Naive thymus-derived CD8-positive, alpha-beta T cell (primary cell): ENCODE measurements at places on chromosomes 4 and X. TPM values are rescaled to one million over a fixed set of nuclear protein-coding genes. Genes with fewer than 3 reads are reported as not detected.

- no peak overlapping the region for H3K4me3 ChIP-seq
- no peak for DNase-seq
- H3K27ac ChIP-seq, result no peak overlapping the region
- no peaks in the 10 kb centered on the region for H3K4me1 ChIP-seq
- no peaks in the 10 kb centered on the region for H3K27me3 ChIP-seq
Measured at GRCh38 chr4:184370711-184371389, 103.5 kb downstream of the IRF2 start.

DNA sequence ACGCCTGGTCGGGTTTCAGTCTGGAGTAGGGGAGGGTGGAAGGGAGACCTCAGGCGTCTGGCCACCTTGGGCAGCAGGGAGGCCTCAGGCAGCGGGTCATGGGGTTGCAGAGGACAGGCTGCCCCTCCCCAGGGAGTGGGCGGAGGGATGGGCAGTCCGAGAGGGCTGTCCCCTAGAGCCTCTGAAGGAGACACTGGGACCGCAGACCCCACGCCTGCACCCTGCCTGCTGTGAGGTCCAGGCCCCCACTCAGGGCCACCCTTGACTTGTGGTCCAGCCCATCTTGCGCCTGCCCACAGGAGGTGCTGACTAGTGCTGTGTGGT, 16.5 kb downstream of the FGFRL1 start:
- H3K27me3 ChIP-seq, result no peaks in the 10 kb centered on the region
- no peak overlapping the region for H3K27ac ChIP-seq
- peaks cover 6% of the 10 kb centered on the region for H3K4me1 ChIP-seq
- no peaks in the 10 kb centered on the region for H3K36me3 ChIP-seq

Gene PNMA6F
- not detected for total RNA-seq

Gene CT45A3
- total RNA-seq, result not detected

- no peak overlapping the region for H3K4me3 ChIP-seq
- no peaks in the 10 kb centered on the region for H3K4me1 ChIP-seq
- peaks cover 5% of the 10 kb centered on the region for H3K27me3 ChIP-seq
- no peak for DNase-seq
- no peaks in the 10 kb centered on the region for H3K36me3 ChIP-seq
Measured at GRCh38 chr4:78218260-78218659, 161.1 kb downstream of the FRAS1 start.

DNA sequence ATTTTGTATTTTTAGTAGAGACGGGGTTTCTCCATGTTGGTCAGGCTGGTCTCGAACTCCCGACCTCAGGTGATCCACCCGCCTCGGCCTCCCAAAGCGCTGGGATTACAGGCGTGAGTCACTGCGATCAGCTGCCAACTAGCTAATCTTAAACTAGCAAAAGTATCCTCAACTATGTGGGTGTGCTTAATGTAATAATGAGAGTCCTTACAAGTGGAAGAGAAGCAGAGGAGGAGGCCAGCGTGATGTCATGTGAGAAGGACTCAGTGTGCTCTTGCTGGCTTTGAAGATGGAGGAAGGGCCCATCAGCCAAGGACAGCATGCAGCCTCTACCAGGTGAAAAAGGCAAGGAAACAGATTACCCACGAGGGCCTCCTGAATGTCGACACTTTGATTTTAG, 19.6 kb downstream of the SCD5 start:
- no peak overlapping the region for H3K27ac ChIP-seq
- H3K4me3 ChIP-seq, result no peak overlapping the region
- H3K4me1 ChIP-seq, result peaks cover 3% of the 10 kb centered on the region
- H3K36me3 ChIP-seq, result no peaks in the 10 kb centered on the region
- no peak for DNase-seq

- H3K27me3 ChIP-seq, result no peaks in the 10 kb centered on the region
- no peaks in the 10 kb centered on the region for H3K36me3 ChIP-seq
- H3K27ac ChIP-seq, result no peak overlapping the region
- no peak for DNase-seq
- no peaks in the 10 kb centered on the region for H3K4me1 ChIP-seq
Measured at GRCh38 chrX:46953137-46953527, 40.9 kb downstream of the JADE3 start.

DNA sequence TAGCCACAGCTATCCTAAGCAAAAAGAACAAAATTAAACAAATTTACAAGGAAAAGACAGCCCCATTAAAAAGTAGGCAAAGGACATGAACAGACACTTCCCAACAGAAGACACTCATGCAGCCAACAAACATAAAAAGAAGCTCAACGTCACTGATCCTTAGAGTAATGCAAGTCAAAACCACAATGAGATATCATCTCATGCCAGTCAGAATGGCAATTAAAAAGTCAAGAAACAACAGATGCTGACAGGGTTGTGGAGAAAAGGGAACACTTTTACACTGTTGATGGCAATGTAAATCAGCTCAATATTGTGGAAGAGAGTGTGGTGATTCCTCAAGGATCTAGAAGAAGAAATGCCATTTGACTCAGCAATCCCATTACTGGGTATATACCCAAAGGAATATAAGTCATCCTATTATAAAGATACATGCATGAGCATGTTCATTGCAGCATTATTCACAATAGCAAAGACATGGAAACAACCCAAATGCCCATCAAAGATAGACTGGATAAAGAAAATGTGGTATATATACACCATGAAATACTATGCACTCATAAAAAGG, 163.0 kb upstream of the TET2 start:
- H3K4me1 ChIP-seq, result peaks cover 2% of the 10 kb centered on the region
- no peaks in the 10 kb centered on the region for H3K27me3 ChIP-seq
- DNase-seq, result no peak
- H3K27ac ChIP-seq, result no peak overlapping the region
- H3K4me3 ChIP-seq, result no peak overlapping the region
- no peaks in the 10 kb centered on the region for H3K36me3 ChIP-seq

- peak overlapping the region; percentile 86 for H3K4me3 ChIP-seq
- peak overlapping the region; percentile 69 for H3K27ac ChIP-seq
- H3K36me3 ChIP-seq, result peaks cover 2% of the 10 kb centered on the region
- peaks cover 7% of the 10 kb centered on the region for H3K4me1 ChIP-seq
- no peaks in the 10 kb centered on the region for H3K27me3 ChIP-seq
- no peak for DNase-seq
Measured at GRCh38 chr4:37976507-37976906, 16.3 kb downstream of the PTTG2 start.

- no peak for DNase-seq
- H3K4me3 ChIP-seq, result no peak overlapping the region
- H3K36me3 ChIP-seq, result no peaks in the 10 kb centered on the region
- H3K4me1 ChIP-seq, result peaks cover 29% of the 10 kb centered on the region
- no peak overlapping the region for H3K27ac ChIP-seq
- no peaks in the 10 kb centered on the region for H3K27me3 ChIP-seq
Measured at GRCh38 chr4:139524062-139524631, 31.9 kb downstream of the SETD7 start.

Gene GLRA3
- not detected for total RNA-seq

- H3K4me3 ChIP-seq, result no peak overlapping the region
- no peaks in the 10 kb centered on the region for H3K27me3 ChIP-seq
- no peak for DNase-seq
- no peaks in the 10 kb centered on the region for H3K4me1 ChIP-seq
- H3K27ac ChIP-seq, result no peak overlapping the region
Measured at GRCh38 chr4:187711586-187711985, 284.0 kb upstream of the ZFP42 start.

GRCh38 chr4:170229006-170229405, 139.2 kb upstream of the AADAT start:
- H3K27me3 ChIP-seq, result no peaks in the 10 kb centered on the region
- H3K4me3 ChIP-seq, result no peak overlapping the region
- no peak for DNase-seq
- no peaks in the 10 kb centered on the region for H3K36me3 ChIP-seq

Gene CXXC4
- not detected for total RNA-seq

DNA sequence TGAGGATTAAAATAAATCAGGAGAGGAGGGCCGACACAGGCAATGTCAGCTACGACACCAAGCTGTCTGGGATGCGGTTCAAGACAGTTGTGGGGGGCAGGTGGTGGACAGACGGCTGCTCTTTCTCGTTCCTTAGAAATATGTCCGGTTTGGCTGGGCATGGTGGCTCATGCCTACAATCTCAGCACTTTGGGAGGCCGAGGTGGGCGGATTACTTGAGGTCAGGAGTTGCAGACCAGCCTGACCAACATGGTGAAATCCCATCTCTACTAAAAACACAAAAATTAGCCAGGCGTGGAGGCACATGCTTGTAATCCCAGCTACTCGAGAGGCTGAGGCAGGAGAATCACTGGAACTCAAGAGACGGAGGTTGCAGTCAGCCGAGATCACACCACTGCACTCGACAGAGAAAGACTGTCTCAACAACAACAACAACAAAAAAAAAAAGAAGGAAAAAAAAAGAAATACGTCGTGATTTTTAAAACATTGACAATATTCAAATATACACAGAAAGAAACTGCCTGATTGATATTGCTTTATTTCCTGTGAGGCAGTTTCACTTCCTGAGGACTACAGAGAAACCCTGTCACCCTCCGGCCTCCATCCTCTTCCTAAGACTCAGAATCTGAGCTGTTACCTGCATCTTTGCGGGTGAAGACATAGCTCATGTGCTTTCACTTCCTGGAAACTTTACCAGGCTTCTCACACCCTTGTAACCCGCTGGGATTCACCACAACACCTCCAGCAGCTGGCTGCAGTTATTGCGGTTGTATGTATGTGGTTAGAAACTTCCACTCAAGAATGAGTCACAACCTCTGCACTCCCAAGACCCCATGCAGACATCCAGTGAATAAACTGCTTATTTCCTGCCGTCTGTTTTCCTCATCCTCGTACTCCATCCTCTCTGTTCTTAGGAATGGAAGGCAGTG, 63.8 kb upstream of the STS start:
- peaks cover 48% of the 10 kb centered on the region for H3K4me1 ChIP-seq
- H3K27ac ChIP-seq, result peak overlapping the region; percentile 85
- no peaks in the 10 kb centered on the region for H3K36me3 ChIP-seq
- peak overlapping the region; percentile 16 for H3K4me3 ChIP-seq
- H3K27me3 ChIP-seq, result no peaks in the 10 kb centered on the region
- peak; percentile 62 for DNase-seq

DNA sequence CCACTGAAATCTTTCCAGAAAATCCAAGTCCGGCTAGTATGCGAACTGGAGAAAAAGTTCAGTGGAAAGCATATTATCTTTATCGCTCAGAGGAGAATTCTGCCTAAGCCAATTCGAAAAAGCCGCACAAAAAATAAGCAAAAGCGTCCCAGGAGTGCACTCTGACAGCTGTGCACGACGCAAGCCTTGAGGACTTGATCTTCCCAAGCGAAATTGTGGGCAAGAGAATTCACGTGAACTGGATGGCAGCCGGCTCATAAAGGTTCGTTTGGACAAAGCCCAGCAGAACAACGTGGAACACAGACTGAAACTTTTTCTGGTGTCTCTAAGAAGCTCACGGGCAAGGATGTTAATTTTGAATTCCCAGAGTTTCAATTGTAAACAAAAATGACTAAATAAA, 34.4 kb downstream of the STX18 start:
- H3K27me3 ChIP-seq, result no peaks in the 10 kb centered on the region
- no peak overlapping the region for H3K4me3 ChIP-seq
- H3K36me3 ChIP-seq, result no peaks in the 10 kb centered on the region
- H3K27ac ChIP-seq, result no peak overlapping the region
- no peak for DNase-seq
- H3K4me1 ChIP-seq, result peaks cover 17% of the 10 kb centered on the region

DNA sequence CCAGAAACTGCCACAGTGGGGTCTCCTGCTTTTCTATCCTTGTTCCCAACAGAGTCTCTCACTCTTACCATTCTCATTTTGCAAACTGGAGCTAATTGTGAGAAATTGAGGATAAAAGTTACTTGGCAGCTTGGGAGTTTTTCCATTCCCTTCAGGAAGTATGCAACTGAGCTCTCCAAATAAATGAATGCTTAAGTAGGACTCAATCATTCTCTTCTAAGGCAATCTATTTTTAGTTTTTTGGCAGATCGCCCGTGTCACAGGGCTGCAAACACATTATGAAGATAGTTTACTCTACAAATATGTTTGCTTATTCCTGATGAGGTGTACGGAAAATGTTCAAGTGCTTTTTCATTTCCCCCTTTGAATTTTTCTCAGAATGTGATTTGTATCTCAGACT, 5.3 kb downstream of the ASB11 start:
- DNase-seq, result no peak
- no peaks in the 10 kb centered on the region for H3K4me1 ChIP-seq
- H3K4me3 ChIP-seq, result no peak overlapping the region
- no peak overlapping the region for H3K27ac ChIP-seq
- H3K27me3 ChIP-seq, result peaks cover 5% of the 10 kb centered on the region
- no peaks in the 10 kb centered on the region for H3K36me3 ChIP-seq
